ENCODE measurements at places on chromosomes 16 and 17. TPM values are rescaled to one million over a fixed set of nuclear protein-coding genes. Genes with fewer than 3 reads are reported as not detected.
A peak's percentile ranks its signal among the peaks of the same experiment; 100 is the strongest.

GRCh38 chr17:4573669-4574068 is 10.7 kb upstream of the SMTNL2 start:
- DNase-seq, result no peak

DNA sequence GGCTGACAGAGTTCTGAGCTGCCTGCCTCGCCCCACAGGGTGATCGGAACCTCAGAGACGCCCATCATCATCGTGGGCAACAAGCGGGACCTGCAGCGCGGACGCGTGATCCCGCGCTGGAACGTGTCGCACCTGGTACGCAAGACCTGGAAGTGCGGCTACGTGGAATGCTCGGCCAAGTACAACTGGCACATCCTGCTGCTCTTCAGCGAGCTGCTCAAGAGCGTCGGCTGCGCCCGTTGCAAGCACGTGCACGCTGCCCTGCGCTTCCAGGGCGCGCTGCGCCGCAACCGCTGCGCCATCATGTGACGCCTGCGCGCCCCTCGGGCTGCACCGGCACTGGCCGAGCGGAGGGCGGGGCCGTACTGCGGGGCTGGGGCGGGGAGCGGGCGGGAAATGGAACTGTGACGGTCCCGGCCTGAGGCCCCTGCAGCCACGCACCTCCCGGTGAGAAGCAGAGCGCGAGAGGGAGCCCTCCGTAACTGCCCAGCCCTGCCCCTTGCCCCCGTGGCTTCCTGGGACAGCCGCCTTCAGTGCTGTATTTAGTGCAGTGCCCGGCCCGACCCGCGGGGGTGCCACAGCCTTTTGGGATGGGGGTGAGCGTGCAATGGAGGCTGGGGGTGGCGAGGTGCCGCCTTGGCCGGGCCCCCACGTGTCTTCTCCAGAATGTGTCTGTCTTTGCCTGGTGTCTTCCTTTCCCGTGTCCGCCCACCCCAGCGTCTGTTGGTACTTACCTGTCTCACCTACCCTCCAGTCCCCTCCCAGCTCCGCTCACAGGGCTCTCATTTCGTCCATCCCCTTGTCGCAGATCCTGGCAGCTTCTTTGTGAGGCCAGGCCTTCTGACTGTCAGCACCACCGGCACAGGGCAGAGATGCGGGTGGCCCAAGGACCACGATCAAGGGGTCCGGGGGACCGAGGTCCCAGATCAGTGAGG is 9.8 kb downstream of the RASL10B start:
- DNase-seq, result peak; percentile 62

DNA sequence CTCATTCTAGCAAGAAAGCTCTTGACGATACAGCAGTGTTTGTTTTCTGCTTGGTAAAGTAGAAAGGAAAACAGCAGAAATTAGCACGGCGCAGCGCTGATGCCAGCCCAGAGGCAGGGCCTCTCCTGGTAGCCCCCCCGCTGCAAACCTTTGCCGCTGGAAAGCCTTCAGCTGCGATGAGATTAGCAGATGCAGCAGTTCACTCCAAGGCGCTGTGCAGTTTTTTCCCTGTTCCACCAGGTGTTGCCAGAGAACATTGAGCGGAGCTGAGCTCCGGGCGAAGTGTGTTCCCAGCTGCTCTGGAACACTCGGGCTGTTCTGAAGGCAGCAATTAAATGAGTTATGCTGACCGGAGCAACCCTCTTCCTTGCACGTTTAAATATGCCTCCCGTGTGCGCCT is 72.5 kb downstream of the RBFOX1 start:
- no peak for DNase-seq

DNA sequence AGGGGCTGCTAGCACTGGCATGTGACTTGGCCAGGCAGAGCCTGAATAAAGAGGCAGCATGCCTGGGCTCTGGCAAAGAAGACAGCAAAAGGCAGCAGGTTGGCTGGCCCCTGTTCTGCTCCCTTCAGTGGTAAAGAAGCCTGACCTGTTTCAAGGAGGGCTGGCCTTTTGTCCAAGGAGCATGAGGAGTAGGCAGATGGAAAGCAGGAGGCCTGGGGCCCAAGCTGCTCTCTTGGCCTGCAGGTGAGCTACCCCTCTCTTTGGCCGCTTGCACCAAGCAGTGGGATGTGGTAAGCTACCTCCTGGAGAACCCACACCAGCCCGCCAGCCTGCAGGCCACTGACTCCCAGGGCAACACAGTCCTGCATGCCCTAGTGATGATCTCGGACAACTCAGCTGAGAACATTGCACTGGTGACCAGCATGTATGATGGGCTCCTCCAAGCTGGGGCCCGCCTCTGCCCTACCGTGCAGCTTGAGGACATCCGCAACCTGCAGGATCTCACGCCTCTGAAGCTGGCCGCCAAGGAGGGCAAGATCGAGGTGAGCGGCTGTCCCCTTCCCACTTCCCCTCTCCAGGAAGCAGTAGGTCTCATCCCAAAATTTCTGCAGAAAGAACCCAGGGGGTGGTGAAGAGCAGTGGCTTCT is 8.0 kb downstream of the TRPV2 start:
- no peak for DNase-seq

GRCh38 chr16:53631236-53632025 is 72.2 kb downstream of the RPGRIP1L start:
- no peak for DNase-seq

GRCh38 chr17:71427801-71428200 is 693.0 kb upstream of the SOX9 start:
- no peak for DNase-seq

GRCh38 chr17:22304667-22305303 is 612.5 kb downstream of the KCNJ18 start:
- no peak for DNase-seq

GRCh38 chr17:82274134-82275020 is 877 bp upstream of the CSNK1D start:
- no peak for DNase-seq

DNA sequence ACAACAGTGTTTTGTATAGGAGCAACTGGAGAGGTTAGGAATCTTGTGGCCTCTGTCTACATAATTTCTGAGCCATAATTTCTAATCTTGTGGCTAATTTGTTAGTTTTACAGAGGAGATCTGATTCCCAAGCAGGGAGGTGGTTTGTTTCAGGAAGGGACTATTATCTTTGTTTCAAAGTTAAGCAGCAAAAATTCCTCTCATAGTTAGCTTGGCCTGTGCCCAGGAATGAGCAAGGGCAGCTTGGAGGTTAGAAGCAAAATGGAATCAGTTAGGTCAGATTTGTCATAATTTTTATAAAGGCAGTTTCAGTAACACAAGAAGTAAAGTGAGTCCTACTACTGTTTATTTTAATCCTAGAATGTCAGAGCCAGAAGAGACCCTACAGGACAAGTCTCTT is 2.0 kb upstream of the RDM1 start:
- DNase-seq, result no peak

DNA sequence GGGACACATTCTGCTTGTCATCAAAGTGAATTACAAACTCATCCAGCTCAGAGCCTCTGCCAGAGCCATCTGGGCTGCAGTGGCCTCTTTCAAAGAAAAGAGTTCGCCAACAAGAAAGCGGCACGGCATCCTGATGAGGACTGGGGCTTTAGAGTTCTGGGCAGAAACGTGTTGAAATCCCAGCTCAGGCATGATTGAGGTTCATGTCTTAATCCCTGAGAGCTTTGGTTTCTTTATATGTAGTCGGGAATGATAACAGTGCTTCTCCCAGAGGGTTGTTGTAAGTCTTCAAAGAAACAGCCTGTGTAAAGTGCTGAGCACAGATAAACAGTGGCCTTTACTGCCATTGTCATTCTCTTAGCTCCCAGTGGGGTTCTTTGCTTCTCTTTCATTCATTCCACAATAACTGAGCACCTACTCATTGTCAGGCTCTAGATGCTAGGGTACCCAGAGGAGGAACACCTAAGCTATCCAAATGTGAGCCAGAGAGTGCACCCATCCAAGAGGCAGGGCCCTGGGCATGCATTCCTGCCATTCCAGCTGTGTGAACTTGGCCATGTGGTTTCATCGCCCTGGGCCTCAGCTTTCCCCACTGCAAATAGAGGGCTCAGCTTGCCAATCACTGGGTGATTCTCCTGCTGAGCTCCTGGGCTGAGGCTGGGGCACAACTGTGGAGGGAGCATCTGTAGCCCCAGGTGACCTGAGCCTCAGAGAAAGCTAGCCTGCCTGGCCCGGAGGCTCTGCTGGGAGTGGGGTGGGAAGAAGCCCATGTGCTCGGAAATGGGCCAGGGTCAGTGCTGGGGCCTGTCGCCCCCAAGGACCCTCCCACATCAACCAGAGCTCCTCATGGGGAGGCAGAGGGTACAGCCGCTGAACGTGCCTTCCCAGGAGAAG is 38.3 kb upstream of the CRHR1 start:
- DNase-seq, result peak; percentile 58

GRCh38 chr17:44255915-44256314 is 12.0 kb downstream of the SLC4A1 start:
- DNase-seq, result no peak

- DNase-seq, result no peak
Measured at GRCh38 chr17:59561042-59561441, 4.4 kb upstream of the DHX40 start.

GRCh38 chr16:88375236-88375975 is 7.4 kb upstream of the ZNF469 start:
- DNase-seq, result peak; percentile 53

GRCh38 chr17:80125656-80126448 is 21.1 kb downstream of the EIF4A3 start:
- DNase-seq, result peak; percentile 39

GRCh38 chr16:78490431-78490830 is 391.0 kb downstream of the WWOX start:
- no peak for DNase-seq

DNA sequence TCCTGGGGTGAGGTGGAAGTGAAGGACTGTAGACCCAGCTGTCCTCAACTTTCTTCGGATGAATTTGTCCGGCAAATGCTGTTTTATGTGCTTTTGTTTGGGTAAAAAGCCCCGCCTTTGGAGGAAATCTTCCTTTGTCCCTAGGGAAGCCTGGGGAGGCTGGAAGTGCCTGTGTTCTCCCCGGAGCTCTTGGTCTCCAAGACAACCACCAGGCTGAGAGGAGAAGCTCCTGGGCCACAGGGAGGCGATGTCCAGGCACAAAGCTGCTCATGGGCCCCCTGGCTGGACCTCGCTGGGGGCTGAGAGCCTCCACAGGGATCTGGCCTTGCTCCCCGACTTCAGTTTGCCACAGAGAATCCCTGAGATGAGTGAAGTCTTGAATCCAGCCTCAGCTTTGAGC is 293.1 kb upstream of the N4BP1 start:
- no peak for DNase-seq

GRCh38 chr16:7115898-7116297 is 216.7 kb upstream of the RBFOX1 start:
- DNase-seq, result no peak

GRCh38 chr16:16164243-16164642 is 59.1 kb downstream of the ABCC6 start:
- no peak for DNase-seq

DNA sequence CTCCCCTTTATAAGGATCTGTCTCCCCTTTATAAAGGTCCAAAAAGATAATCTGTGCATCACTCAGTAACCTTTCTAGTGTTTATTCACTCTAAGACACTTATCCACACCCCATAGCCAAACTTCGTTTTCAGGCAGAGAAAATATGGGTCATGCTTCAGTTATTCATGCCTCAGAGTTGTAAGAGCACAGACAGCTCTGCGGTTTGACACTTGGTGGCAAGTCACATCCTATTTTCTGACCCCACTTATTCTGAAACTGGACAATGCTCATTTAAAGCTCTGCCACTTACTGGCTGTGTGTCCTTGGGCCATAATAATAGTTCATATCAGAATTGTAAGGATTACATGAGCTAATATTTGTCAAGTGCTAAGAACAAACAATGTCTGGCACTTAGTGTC is 2.0 kb upstream of the KRTAP2-1 start:
- DNase-seq, result no peak

DNA sequence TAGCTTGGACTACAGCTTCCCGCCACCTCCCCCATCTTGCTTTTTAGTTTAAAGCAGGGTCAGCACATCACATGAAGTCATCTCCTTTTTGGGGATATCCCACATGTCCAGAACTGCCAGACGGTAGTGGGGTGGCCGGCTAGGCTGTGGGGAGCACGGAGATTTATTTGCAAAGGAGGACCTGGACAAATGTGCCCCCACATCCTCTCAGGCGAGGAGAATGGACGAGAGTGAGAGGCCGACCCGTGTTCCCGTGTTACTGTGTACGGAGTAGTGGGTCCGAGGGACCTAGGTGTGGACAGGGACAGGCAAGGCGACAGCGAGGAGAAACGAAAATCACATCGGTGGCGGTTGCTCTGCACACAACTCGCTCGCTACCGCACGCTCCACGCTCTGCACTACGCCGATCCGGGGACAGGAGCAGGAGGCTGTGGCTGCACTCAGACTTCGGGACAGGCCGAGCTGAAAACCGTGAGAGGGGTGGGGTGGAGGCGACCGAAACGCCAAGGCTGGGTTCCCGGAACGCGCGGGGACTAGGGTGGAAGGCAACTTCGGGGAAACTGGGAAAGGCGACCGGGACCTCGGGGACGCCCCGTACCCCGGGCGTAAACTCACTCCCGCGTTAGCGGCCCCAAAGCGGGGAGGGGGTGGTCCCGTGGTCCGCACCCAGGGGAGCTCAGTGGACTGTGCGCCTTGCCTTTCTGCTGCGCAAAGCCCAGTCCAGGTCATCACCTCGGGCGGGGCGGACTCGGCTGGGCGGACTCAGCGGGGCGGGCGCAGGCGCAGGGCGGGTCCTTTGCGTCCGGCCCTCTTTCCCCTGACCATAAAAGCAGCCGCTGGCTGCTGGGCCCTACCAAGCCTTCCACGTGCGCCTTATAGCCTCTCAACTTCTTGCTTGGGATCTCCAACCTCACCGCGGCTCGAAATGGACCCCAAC is at the start of gene MT1A:
MT1A (plus strand) TSS at position 853 of the 937 bp plus-strand sequence; CDS start at position 926, 73 bp downstream.
- peak; percentile 87 for DNase-seq

DNA sequence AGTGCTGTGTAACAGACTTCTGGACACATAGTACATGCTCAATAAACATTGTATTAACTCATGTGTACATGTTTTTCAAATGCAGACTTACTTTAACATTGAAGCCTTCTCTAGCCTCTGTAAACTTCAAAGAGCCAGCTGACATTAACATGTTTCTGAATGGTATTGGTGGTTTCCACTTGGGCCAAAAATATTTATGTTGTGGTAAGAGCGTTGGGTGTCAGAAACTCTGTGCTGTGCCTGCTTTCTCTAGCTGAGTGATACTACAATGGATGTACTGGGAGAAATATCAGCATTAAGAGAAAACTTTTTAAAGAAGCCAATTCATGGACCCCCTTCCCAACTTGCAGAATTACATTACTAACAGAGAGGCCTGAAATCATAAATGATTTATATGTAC is 1951.7 kb downstream of the TP53TG3F start:
- DNase-seq, result no peak

SLC46A1 gene
- 5.7 TPM for total RNA-seq

ABCA8 gene
- total RNA-seq, result 71.5 TPM

OR1D5 gene
- not detected for total RNA-seq

MEIOB gene
- total RNA-seq, result not detected

SLC52A1 gene
- total RNA-seq, result not detected

ZSCAN10 gene
- total RNA-seq, result not detected

BRD7 gene
- 52.3 TPM for total RNA-seq

LUC7L3 gene
- 81.0 TPM for total RNA-seq

CLEC19A gene
- total RNA-seq, result not detected

Data from sigmoid colon (tissue), 7 donors.